Hindlimb muscle (tissue), 1 donor: ENCODE measurements at places on chromosomes 3 and 15.

- no peak for DNase-seq
Measured at GRCh38 chr3:10723991-10724390, 92.0 kb upstream of the SLC6A11 start.

DNA sequence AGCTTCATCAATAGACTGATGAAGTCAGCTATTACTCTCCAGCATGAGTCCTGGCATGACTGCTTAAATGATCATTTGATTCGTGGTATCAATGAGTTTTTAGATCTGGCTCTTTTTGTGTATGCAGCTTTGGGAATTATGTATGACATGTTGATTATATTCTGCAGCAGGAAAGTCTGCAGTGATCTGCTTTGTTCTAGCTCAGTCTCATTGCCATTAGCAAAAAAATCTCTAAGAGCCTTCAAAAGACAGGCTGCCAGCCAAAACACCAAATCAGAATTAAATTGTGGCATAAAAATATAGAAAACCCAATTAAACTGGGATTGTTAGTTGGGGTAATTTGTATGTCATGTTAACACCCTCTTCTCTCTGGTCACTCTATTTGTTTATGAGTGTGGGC is 1021.0 kb upstream of the SEMA6D start:
- no peak for DNase-seq

- DNase-seq = no peak
Measured at GRCh38 chr15:96344060-96344705, 13.7 kb downstream of the NR2F2 start.

DNA sequence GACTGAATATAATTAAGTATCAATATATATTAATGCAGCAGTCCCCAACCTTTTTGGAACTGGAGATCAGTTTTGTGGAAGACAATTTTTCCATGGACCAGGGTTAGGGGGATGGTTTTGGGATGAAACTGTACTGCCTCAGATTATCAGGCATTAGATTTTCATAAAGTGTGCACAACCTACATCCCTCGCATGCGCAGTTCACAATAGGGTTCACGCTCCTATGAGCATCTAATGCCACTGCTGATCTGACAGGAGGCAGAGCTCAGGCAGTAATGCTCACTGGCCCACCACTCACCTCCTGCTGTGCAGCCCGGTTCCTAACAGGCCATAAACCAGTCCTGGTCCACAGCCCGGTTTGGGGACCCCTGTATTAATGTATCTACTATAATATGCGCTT is 95.6 kb downstream of the ULK4 start:
- no peak for DNase-seq

DNA sequence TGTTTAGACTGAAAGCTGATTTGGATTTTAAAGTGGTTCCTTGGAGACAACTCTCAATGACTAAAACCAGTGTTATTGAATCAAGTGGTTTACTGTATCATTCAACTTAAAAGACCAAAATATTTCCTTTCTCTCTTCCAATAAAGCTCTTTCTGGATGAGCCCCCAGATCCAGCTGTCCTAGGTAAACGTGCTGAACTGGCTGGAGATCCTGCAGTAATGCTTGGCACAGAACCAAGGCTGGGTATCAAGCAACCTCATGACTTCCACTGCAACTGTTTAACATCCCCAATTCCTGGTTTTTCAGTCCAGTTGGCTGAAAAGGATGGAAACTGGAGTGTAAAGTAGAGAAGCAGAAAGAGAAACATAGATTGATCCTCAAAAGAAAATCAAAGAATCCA is 28.9 kb downstream of the SEC22C start:
- DNase-seq = no peak

GRCh38 chr3:116912116-116912515 is 202.5 kb downstream of the TUSC7 start:
- no peak for DNase-seq

DNA sequence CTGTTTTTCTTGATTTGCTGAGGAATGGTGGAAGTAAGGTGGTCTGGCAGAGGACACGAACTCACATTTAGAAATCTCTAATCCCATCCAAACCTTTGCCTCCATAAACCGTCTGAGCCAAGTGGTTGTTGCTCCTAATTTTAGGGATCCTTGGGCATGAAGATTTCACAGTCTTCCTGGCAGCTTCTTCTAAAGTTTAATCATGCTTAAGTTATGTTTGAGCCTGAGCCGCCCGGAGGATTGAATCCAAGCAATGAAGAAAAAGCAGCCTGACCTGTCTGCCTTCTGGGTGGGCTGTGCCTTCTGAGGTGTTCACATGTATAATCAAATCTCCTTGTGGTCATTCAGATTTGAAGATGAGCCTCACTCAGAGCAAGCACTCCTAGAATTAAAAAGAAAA is 249.0 kb downstream of the CD47 start:
- no peak for DNase-seq

- no peak for DNase-seq
Measured at GRCh38 chr15:72197041-72197459, 537 bp downstream of the GRAMD2A start.

GRCh38 chr15:78056714-78057269 is 20.7 kb downstream of the TBC1D2B start:
- DNase-seq = no peak
